ENCODE measurements at places on chromosomes 12 and 14. TPM values are rescaled to one million over a fixed set of nuclear protein-coding genes. Genes with fewer than 3 reads are reported as not detected.
A peak's percentile ranks its signal among the peaks of the same experiment; 100 is the strongest.

DNA sequence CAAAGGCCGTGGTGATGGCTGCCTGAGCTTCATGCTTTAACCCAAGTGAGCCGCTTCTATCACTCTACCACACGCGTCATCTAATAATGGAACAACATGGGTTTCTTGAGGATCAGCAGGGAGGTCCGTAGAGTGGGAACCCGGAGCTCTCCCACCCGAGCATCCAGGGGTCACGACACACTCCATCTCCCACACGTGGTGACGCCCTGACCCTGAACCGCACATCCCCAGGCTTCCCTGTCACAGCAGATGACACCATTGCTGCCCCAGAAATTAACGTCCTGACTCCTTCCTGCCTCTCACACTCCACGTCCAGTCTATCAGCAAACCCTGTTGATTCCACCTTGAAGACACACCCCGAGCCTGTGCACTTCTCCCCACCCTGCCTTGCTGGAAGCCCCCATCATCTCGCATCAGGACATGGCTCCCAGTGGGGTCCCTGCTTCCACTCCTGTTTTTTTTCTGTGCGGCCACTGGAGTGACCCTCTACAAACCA lies 163.2 kb downstream of the PIWIL1 start:
- no peak for DNase-seq

- DNase-seq: peak; percentile 77
These were observed 631 bp downstream of the RESF1 start for GRCh38 chr12:31959701-31960391.

COCH gene
- 5.8 TPM for total RNA-seq

DNA sequence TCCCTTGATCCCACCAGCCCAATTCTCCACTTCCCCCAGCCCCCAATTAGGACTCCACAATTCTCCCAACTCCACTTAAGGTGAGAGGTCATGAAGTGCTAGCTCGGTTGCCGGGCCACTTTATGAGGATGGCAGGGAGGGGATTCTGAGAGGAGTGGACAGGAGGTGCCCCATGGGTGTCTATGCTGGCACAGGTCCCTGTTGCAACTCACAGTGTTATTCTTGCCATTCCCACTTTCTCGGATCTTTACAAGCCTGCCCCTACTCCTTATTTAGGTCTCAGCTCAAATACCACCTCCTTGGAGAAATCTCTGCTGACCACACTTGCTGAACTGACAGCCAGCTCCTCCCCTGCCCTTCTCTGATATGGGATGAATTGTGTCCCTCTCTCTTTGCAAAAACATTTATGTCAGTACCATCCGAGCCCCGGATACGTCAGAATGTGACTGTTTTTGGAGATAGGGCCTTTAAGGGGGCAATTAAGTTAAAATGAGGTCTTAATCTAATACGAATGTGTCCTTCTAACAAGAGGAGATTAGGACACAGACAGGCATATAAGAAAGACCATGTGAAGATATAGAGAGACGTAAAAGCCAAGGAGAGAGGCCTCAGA lies 4.2 kb upstream of the LGALS3 start:
- DNase-seq: no peak

- DNase-seq: no peak
These were observed 95.4 kb upstream of the DIO3 start for GRCh38 chr14:101465795-101466448.

- DNase-seq: no peak
These were observed 52.1 kb downstream of the IRF2BPL start for GRCh38 chr14:76976240-76977005.

CD163 gene
- not detected for total RNA-seq

SIX4 gene
- not detected for total RNA-seq

GRCh38 chr14:64092940-64093339 lies 201.2 kb downstream of the ESR2 start:
- no peak for DNase-seq

- no peak for DNase-seq
These were observed 86.1 kb downstream of the CACNA1C start for GRCh38 chr12:2138871-2139308.
